ENCODE measurements at places on chromosomes 3 and 15. TPM values are rescaled to one million over a fixed set of nuclear protein-coding genes. Genes with fewer than 3 reads are reported as not detected.

TGM4 gene
- total RNA-seq = not detected

SLC28A2 gene
- not detected for total RNA-seq

NAALADL2 gene
- total RNA-seq = 0.33 TPM

RNF168 gene
- total RNA-seq = 21.8 TPM

WDR93 gene
- not detected for total RNA-seq

GNAT1 gene
- total RNA-seq = not detected

MUC4 gene
- total RNA-seq = 0.13 TPM

NOX5 gene
- total RNA-seq = not detected

NCKIPSD gene
- total RNA-seq = 24.3 TPM

DUOXA2 gene
- total RNA-seq = not detected

PRR20G gene
- not detected for total RNA-seq

ST6GAL1 gene
- total RNA-seq = 112 TPM

PIERCE2 gene
- total RNA-seq = 0.76 TPM

CCDC13 gene
- 0.73 TPM for total RNA-seq

PLSCR2 gene
- total RNA-seq = not detected

FGD5 gene
- not detected for total RNA-seq

C3orf22 gene
- total RNA-seq = not detected

LRRC3B gene
- not detected for total RNA-seq

EXD1 gene
- total RNA-seq = not detected

TMEM158 gene
- 0.89 TPM for total RNA-seq

POLQ gene
- total RNA-seq = 3.8 TPM

IL17RE gene
- total RNA-seq = 0.73 TPM

EIF2A gene
- total RNA-seq = 163 TPM

NANOGP8 gene
- not detected for total RNA-seq

TRPM1 gene
- total RNA-seq = not detected

FILIP1L gene
- not detected for total RNA-seq
